HTR-8/SVneo (cell line): ENCODE measurements at places on chromosomes 3 and 15.

DNA sequence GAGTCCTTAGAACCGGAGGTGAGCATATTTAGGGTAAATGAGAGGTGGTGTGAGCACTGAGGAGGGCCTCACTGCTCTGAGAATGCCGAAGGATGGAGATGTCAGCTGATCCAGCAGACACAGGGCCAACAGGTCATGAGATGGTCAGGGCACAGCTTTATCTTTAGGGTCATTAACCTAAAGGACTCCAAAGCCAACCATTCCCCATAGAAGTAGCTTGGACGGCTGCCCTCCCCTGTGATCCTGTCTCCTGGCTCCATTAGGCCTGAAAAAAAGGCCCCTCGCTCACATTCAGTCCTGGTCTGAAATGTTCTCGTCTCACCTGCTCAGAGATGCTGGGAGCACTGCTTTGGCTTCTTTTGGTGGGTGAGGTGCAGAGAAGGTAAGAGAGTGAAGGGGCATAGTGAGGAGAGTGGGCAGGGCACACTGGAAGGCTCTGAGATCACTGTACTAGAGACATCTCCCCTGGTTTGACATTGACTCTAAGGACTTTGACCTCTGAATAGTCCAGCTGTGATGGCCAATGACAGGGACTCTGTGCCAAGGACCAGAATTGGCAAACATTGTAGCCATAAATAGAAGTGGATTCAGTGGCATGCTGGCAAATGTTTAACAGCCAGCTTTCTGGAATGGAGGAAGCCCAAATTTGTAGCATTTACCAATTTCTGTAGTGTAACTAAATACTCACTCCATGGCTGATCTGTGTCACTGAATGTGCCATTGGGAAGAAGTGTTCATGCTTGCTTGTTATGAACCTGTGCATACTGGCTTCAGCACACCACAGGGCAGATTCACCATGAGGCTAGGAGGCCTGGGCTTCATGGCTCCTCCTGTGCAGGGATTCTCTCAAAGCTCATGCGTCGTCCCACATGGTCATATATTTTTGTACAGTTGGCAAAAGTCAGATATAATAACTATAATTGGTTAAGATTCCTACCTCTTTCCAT lies 76.2 kb upstream of the MRPS22 start:
- DNase-seq: no peak

- DNase-seq: no peak
These were observed 1.7 kb downstream of the ITPR1 start for GRCh38 chr3:4494895-4495264.

DNA sequence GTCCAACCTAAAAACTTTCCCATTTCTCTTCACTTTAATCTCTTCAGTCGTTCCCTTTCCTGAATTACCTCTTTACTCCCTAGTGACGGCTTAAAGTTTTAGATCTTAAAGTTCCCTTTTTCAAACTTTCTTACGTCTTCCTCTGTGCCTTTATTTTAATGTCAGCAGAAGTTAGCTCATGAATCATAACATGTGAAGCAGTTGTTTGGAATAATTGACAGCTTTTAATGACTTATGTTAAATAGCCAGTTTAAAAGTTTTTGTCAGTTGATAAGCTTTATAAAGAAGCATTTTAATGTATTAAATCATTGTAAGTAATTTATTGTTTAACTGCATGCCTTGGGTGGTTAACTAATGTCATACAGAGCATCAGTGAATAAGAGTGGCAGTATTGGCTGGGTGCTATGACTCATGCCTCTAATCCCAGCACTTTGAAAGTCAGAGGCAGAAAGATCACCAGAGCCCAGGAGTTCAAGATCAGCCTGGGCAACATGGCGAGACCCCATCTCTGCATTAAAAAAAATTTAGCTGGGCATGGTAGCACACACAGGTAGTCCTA lies 33.9 kb downstream of the PIK3CA start:
- DNase-seq: no peak

DNA sequence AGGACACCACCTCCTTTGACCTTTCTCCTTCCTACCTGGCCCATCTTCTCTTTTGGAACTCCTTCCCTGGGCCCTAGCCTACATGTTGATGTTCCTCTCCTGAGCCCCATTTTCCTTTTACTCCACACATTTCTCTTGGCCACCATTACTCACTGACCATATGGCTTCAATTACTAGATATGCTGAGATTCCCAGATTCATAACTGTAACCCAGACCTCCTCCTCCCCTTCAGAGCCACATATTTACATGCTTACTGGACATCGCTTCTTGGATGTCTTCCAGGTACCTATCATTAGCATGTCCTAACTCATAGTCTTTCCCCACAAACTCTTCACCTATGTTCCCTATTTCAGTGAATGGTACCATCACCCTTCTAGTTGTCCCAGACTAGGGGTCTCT lies 24.4 kb upstream of the TRIM59 start:
- peak; percentile 35 for DNase-seq

- DNase-seq: no peak
These were observed 48.3 kb downstream of the MRPL3 start for GRCh38 chr3:131454501-131454900.

DNA sequence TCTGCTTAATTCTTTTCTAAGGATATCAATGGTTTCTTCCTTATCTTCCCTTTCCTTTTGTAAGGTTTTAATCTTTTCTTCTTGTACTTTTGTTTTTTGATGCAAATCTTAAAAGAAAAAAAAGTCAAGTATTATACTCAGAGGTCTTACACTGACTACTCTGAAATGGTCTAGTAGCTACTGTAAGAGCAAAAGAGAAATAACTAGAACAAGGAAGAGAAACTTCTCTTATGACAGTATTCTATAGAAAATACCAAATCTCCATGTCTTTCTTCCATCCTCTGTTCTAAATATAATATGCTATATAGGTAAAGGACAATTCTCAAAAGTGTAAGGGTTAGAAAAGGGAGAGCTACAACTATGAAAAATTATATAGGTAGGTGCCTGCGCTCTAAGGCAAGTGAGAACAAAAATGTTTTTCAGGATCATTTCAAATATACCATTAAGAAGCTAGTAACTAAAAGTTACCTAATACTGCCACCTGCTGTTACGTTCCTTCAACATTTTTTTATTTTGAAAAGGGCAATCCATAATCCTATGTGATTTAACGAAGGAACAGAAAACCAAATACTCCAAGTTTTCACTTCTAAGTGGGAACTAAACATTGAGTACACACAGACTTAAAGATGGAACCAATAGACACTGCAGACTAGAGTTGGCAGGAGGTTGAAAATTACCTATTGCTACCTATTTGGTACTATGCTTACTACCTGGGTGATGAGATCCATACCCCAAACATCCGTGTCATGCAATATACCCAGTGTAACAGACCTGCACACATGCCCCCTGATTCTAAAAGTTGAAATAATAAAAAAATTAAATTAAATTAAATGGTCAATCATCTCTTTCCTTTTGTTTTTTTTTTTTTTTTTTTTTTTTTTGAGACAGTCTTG lies 36.7 kb downstream of the CIP2A start:
- DNase-seq: no peak

- DNase-seq: no peak
These were observed 240.1 kb downstream of the ISL2 start for GRCh38 chr15:76576523-76577279.

DNA sequence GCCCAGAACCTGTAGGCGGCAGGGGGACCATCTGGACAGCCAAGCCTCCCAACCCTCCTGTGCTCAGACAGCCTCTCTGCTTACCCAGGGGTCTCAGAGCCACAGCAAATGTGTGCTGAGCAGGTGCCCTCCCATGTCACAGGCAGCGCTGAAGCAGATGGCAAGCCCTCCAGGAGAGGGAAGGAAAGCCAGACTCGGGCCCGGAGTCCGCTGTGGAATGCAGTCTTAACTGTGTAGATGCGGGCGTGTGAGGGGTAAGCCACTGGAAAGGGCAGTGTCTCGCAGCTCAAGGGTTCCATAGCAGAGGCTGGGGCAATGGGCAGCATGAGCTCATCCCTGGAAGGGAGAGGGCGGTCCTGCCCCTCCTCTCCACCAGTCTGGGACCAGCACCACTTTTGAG lies 45.6 kb downstream of the UMPS start:
- DNase-seq: no peak

DNA sequence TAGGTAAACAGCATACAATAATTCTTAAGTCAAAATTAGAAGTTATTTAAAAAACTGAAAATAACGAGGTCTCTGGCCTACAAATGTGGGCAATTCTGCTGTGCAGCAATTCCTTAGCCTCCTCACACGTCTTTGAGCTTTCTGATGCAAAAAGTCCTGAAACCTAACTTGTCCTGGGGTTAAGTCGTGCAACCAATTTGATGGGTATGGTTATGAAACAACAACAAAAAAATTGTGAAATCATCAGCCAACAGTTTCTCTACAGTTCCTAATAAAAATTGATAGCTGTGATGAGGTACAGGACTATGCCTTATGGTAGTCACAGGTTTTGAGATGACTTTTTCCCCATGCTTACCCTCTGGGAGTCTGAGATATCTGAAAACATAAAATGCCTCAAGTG lies 6.5 kb upstream of the GLB1 start:
- DNase-seq: no peak

- no peak for DNase-seq
These were observed 175.6 kb upstream of the RASGRP1 start for GRCh38 chr15:38740206-38740605.

DNA sequence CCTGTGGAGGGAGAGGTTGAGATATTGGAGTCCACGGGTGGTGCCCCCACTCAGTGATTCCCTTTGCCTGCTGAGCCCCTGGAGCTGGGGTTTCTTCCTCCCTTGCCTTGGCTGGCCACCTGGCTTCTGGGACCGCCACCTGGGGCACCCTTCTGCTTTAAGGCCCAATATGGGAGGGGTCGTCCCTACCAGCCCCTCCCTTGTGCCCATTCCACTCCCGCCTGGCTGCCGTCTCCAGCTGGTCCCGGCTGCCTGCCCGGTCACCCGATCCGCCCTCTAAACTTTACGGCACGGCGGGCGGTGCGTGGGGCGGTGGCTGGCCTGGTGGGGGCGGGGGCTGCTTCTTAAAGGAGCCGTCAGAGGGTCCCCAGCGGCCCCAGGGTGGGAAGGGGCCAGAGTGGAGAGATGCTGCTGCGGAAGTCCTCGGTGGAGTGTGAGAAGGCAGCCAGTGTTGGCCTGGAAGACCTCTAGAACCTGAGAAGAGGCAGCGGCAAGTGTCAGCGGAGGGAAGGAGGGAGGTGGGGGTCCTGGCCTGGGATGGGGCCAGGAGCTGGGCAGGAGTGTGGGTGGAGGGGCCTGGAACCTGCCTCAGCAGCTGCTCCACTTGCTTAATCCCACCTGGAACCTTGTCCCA lies 1.6 kb upstream of the SEMA3B start:
- DNase-seq: no peak

GRCh38 chr3:168341192-168341815 lies 245.6 kb upstream of the GOLIM4 start:
- no peak for DNase-seq
